Stimulated activated CD8-positive, alpha-beta memory T cell treated with anti-CD3 and anti-CD28 coated beads, Interleukin-15, amount 100 ng/mL, for 24 hours (primary cell): ENCODE measurements at places on chromosomes 3 and 15.

DNA sequence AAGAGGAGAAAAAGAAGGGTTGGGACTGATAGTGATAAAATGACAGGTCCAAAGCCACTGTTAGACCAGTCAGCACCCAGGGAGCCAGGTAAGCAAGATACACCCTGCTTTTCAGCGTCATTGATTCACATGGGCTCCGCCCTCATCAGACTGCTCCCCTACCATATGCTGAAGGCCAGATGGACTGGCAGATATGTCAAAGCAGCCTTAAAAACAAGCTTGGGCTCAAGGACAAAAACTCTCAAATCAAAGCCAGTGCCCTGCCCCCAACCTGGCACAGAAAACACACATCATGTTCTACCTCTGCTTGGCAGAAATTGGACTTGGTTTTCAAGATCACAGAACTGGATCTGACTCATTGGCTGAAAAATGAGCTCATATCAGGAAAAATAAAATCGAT, 33.4 kb downstream of the SH3BP5 start:
- no peak for DNase-seq

- DNase-seq: no peak
These were observed 35.7 kb downstream of the NGRN start for GRCh38 chr15:90300988-90301706.

- no peak for DNase-seq
These were observed 167.5 kb upstream of the UMPS start for GRCh38 chr3:124562769-124563168.

GRCh38 chr15:36185438-36185837, 394.0 kb upstream of the CDIN1 start:
- DNase-seq: no peak
